Activated CD4-positive, alpha-beta T cell treated with anti-CD3 and anti-CD28 coated beads, Interleukin-2, amount 50 U/mL, for 1 hour (primary cell): ENCODE measurements at places on chromosomes 3 and 15.

GRCh38 chr3:2771193-2771592 is 339.0 kb downstream of the IL5RA start:
- no peak for DNase-seq

GRCh38 chr3:15148614-15149013 is 49.7 kb upstream of the RBSN start:
- DNase-seq = no peak

GRCh38 chr15:41978534-41978933 is 6.2 kb upstream of the EHD4 start:
- DNase-seq = no peak

DNA sequence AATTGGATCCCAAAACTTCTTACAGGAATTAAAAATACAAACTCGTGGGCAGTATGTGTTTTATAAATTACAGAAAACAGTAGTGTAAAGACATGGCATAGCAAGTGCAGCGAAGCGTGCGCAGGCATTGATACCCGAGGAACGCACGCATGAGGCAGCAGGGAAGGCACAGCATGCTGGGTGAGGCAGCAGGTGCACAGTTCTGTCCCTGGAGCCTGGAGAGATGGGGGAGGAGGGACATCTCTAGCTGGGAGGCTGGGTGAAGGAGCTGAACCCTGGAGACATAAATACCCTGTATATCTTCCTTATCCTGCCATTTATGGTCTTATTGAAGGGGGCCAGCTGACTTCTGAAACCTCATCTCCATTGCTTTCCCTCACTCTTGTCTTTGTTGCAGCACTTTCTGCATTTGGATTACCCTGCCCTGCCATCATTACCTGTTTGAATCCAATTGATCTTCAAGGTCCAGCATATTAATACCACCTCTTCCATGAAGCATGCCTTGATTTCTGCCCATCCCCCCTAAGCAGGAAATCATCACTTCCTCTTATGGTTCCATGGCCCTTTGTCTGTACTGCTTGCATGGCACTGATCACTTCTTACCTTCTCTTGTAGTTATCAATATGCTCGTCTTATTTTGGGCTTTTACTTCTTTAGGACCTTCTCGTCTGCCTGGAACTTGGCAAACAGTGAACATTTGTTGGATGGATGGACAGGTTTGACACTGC is 20.5 kb downstream of the LPP start:
- no peak for DNase-seq

DNA sequence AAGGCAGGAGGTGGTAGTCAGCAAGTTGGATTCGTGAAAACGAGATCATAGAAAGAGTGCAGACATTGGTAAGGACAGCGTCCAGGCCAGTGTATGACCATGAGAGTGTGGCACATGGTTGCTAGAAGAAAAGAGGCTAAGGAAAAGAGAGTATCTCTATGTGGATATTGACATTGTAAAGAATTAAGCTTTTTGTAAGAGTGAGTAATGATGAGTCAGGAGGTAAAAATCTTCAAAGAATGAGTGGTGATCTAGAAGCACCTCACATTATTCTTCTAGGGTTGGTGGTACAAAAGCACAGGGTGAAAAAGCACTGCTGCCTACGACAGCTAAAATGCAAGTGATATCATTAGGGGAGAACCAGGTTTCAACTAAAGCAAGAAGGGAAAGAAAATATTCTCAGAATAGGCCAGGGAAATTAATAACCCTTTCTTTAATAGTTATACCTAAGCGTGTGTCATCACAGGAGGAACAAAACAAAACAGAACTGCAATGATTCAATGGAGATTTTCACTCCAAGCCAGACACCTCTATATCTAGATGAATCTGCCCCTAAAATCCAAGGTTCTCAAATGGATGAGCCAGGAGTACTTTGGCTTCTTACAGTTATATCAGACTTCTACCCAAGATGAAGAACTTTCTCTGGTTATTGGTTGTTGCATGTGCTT is 884.7 kb downstream of the NAALADL2 start:
- DNase-seq = no peak

- no peak for DNase-seq
Observed at GRCh38 chr3:186831798-186832197, 10.7 kb upstream of the ADIPOQ start.

GRCh38 chr3:194287374-194287773 is 63.8 kb downstream of the CPN2 start:
- DNase-seq = no peak

DNA sequence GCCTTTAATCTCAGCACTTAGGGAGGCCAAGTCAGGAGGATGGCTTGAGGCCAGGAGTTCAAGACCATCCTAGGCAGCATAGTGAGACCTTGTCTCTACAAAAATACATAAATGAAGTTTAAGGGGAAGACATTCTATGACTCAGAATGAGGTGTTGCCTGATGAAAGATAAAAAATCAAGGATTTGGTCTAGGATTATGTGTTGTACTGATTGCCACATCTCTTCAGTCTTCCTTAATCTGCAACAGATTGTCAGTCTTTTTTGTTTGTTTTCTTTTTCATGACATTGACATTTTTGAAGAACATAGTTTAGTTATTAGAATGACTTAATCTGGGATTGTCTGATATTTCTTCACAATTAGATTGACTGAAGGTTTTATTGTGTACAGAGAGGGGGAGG is 26.3 kb upstream of the DPPA4 start:
- no peak for DNase-seq

DNA sequence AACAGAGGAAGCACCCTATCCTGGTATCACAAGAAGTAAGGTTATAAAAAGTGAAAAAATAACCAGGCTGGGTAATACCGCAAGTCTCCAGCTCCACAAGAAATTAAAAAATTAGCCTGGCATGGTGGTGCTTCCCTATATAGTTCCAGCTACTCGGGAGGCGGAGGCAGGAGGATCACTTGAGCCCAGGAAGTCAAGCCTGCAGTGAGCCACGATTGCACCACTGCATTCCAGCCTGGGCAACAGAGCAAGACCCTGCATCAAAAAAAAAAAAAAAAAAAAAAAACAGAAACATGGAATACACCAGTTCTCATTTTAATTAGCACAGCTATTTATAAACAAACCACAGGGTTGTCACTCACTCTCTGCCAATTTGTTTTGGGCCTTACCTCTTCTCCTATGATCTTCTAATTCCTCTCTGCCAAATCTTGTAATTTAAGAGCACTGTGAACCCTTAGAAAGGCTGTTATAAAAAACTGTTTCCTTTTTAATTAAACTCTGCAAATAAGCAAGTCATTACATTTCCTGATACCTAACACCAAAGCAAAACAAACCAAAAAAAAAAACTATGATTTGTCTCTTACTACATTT is 22.6 kb downstream of the DCUN1D1 start:
- no peak for DNase-seq
